ENCODE measurements at places on chromosomes 4 and X. TPM values are rescaled to one million over a fixed set of nuclear protein-coding genes. Genes with fewer than 3 reads are reported as not detected.

Gene HMGN5
- total RNA-seq: 0.87 TPM

Gene SPATA4
- total RNA-seq: not detected

Gene ACE2
- total RNA-seq: not detected

Gene F8A3
- 0.44 TPM for total RNA-seq

Gene SOD3
- not detected for total RNA-seq

Gene TMPRSS11B
- total RNA-seq: not detected

DNA sequence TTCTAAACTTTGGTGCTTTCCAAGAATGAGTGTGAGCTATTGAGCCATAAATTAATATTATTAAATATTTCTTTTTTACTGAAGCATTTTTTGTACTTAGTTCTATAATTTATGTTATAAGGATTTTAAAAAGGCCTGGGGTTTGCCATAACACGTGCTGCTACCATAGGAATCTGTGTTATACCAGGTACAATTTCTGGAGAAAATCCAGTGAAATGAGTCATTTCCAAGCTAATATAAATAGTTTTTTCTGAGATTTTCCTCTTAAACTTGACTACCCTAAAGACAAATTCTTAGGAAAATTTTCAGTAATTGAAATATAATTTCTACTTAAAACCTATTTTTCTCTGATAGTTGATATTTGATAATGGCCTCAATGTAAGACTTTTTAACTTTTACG lies 130.8 kb downstream of the TLL1 start:
- peak; percentile 1 for DNase-seq

- DNase-seq: no peak
Measured at GRCh38 chr4:40954088-40954668, 204.4 kb downstream of the NSUN7 start.

- peak; percentile 57 for DNase-seq
Measured at GRCh38 chr4:2931512-2932301, 31.5 kb downstream of the NOP14 start.

DNA sequence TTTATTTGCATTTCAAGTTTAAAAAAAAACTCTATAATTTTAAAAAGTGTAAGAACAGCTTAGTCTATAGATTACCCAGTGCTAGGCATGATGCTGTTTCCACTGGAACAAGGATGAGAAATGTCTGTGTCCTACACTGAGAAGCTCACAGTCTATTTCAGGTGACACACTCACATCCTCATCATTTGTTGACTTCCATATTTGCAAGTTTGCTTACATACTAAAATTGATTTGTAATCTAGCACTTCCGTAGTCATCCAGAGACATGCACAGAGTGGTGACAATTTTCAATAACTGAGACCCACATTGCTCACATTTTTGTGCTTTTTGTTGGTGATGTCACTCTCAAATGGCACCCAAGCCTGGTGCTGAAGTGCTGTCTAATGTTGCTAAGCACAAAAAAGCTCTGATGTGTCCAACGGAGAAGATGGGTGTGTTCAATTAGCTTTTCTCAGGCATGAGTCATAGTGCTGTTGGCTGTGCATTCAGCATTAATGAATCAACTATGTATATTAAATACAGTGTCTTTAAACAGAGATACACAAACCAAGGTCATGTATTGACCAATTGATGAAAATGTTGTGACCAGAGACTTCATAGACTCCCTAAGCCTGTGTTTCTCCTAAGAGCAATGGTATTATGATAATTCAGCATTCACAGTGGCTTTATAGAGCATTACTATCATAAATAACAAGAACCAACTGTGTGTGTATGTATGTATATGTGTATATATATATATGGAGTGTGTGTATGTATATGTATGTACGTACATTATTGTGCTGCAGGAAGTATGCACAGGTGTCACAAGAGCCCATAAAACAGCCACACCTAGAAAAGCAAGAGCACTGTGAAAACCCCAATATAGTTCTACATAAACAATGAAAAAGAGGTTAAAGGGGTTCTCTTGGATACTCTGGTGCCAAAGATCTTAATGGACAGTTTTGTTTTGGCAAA lies 31.2 kb upstream of the VCX3B start:
- no peak for DNase-seq
